ENCODE measurements at places on chromosomes 5 and 9.
A peak's percentile ranks its signal among the peaks of the same experiment; 100 is the strongest.

DNA sequence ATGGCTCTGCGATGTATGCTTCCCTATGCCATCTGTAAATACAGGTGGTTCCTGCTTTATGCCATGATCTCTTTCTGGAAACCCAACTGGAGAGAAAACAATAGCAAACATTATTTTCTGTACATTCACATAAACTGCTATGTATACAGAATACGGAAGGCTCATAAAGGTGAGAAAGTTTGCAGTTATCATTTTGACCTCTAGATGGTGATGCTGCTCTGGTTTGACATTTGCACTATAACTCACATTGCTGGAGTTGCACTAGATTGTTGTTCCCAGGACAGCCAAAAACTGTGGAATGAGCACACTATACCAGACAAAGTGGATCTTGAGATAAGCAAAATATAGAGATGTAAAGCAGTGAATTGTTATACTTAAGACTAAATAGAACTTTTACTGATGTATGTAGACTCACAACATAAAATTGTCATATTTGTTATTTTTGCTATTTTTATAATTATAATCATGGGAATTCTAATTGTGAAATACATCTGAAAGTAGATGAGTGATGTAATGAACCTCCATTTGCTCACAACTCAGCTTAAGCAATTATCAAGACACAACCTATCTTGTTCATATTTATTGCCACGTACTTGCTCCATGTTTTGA, 246.5 kb downstream of the PTPRD start:
- DNase-seq = peak; percentile 11

DNA sequence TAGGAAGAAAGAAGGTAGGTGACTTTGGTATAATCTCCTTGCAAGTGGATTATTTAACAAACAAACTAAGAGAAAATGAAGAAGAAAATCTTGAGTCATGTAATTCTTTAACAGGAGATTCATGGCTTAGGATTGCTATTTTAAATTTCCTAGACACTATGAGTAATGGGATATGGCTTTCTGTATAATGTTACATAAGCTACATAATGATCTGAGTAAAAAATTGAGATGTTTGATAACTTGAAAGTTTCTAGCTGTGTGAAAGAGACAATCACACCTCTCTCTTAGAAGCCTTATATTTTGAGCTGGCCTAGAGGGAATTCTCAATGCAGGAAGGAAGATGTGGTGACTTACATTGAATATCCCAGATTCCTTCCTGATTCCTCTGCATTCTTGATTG, 92.5 kb downstream of the CDH9 start:
- DNase-seq = no peak

DNA sequence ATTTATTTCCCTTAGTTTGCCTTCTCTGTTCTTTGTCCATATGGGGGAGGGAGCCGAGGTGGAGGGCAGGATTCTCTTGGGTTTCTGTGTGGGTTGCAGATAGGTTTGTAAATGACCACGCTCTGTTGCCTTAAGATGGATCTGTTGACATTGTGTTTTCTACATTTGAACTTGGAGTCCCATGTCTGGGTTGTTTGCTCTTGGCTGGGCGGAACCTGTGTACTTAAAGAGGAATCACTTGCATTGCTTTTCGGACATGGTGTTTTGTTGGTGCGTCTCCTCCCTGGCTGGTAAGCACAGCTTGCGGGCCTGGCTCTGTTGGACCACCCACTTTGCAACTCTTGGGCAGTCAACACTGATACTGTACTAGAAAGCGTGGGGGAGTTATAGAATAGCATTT, 45.9 kb downstream of the EHMT1 start:
- no peak for DNase-seq

DNA sequence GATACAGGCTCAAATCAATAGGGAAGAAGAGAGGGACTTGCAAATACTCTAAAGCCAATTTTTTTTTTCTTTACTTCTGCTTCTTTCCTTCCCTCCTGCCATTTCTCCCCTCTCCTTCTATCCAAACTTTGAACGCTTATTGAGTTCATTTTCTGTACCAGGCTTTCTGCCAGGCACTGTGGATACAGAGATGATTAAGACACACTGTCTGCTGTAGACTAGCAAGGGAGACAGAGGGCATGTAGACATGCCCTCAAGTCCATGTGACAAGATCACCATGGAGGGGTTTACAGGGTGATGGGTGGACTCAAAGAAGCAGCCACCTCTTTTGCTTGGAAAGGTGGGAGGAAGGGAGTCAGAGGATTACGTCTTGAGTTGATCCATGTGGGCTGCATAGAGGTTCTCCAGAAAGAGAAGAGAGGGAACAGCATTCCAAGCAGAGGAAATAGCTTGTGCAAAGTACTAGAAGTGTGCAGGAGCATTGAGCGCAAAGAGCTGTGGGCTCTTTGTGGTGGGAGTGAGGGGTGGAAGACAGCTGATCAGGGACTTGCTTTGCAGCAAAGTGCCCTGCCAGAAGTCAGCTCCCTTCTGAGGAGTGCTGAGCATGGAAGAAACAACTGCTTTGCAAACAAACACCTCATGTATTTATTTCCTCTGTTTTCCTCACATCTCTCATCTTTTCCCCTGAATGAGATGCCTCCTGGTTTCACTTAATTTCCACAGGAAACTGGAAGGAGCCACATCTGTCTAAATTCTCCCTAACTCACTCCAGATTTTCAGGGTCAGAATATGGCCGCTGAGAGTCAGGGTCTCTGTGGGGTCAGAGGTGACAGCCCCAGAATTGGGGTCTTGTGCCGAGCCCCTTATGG, 64.4 kb upstream of the COL15A1 start:
- no peak for DNase-seq

GRCh38 chr9:112380825-112381221, 915 bp downstream of the HSDL2 start:
- DNase-seq = no peak

GRCh38 chr5:58760222-58760621, 177.3 kb downstream of the RAB3C start:
- no peak for DNase-seq

GRCh38 chr5:113612060-113612496, 98.6 kb downstream of the YTHDC2 start:
- DNase-seq = peak; percentile 38

- no peak for DNase-seq
These were observed 107.8 kb downstream of the NUDT12 start for GRCh38 chr5:103454770-103455169.

DNA sequence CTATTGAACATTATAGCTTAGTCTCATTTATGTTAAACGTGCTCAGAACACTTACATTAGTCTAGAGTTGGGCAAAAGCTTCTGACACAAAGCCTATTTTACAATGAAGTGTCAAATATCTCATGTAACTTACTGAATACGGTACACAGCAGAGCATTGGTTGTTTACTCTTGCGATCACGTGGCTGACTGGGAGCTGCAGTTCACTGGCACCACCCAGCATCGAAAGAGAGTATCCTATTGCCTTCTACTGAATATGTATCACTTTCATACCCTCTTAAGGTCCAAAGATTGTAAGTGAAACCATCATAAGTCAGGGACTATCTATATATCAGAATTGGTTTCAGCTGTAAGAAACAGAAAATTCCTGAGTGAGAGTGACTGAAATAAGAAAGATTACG, 42.6 kb upstream of the OSMR start:
- no peak for DNase-seq

- DNase-seq = no peak
These were observed 9.3 kb downstream of the PDLIM4 start for GRCh38 chr5:132266836-132267160.

- no peak for DNase-seq
These were observed 151.6 kb downstream of the SIL1 start for GRCh38 chr5:139046551-139046950.

DNA sequence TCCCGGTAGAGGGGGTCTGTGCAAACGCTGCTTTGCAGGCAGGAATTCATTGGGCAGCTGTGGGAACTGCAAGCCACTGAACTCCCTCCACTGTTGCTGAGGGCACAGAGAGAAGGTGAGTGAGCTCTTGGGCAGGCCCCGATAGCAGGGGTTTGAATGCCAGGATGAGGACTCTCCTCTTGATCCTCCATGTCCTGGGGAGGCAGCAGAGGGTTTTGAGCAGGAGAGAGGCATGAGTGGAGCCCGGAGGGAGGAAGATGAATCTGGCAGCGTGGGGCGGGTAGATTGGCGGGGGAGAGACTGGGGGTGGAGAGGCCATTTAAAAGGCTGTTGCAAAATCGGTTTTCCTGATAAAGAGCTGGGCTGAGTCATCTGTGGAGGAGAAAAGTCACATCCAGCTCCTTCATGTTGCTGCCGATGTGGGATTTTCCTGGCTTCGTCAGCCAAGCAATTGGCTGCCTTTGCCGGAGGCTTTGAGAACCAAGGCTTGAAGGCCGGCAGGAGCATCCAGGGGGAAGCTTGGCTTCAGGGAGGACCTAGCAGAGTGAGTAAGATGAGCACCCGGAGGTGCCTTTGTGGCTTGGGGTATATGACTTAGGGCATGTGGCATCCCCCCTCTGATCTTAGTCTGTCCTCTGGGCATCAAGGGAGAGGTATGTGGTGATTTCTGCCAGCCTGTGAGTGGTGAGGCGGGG, at the start of gene SYNPO:
Gene SYNPO (plus strand): TSS at position 350 of the 695 bp plus-strand sequence. CDS start 7,616 bp downstream, outside the sequence.
- no peak for DNase-seq

- no peak for DNase-seq
These were observed 124.8 kb downstream of the FRMD3 start for GRCh38 chr9:83413367-83413766.

DNA sequence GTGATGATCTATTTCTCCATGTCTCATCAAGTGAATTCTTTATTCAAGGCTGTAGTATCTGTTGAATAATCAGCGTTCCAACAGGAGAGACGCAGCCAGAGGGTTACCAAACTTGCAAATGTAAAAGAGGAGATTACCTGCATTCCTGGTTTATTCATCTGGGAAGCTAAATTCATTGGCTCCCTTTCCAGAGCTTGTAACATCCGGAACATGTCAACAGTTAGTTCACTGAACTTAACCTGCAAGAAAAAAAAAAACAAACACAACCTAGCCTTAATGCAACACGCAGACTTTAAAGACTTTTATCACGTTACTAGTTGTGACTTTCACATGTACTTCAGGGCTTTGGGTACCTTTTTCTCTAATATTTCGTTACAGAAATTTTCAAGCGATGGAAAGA, 62.4 kb upstream of the GOLGA1 start:
- DNase-seq = no peak

DNA sequence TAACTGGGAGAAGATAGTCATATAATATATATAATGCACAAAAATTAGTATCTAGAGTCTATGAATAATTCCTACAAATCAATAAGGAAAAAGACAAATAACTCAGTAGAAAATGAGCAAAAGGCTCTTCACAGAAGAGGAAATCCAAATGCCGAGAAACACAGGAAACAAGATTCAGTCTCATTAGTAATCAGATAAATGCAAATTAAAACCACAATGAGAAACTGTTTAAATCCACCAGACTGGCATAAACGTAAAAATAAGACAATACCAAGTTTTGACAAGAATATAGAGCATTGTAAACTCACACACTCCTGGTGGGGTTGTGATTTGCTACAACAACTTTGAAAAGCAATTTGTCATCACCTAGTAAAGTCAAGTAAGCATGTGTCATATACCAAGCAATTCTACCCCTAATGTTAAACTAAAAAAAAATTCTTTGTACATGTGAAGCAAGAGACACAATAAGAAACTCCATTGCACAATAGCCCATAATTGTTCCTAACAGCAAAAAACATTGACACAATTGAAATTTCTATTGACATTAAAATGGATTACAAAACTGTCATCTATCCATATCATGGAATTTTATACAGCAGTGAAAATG, 21.0 kb upstream of the UBLCP1 start:
- DNase-seq = no peak

- no peak for DNase-seq
These were observed 90.3 kb upstream of the ZNF366 start for GRCh38 chr5:72597456-72597948.

DNA sequence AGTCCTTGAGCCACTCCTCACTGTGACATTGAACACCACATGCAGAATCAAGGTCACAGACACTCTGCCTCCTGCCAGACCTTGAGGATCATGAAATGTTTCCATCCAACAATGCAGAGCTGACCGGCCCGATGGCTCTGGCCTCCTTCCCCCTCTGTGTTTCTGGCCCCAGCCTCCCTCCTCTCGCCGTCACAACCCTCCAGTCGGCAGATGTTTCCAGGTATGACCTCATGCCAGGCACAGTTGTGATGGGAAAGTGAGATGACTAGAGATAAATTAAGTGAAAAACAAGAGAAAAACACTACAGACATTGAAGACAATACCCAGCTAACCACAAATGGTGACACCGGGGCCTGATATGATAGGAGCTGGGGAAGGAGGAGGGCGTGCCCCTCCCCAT, 9.8 kb downstream of the NTNG2 start:
- no peak for DNase-seq

DNA sequence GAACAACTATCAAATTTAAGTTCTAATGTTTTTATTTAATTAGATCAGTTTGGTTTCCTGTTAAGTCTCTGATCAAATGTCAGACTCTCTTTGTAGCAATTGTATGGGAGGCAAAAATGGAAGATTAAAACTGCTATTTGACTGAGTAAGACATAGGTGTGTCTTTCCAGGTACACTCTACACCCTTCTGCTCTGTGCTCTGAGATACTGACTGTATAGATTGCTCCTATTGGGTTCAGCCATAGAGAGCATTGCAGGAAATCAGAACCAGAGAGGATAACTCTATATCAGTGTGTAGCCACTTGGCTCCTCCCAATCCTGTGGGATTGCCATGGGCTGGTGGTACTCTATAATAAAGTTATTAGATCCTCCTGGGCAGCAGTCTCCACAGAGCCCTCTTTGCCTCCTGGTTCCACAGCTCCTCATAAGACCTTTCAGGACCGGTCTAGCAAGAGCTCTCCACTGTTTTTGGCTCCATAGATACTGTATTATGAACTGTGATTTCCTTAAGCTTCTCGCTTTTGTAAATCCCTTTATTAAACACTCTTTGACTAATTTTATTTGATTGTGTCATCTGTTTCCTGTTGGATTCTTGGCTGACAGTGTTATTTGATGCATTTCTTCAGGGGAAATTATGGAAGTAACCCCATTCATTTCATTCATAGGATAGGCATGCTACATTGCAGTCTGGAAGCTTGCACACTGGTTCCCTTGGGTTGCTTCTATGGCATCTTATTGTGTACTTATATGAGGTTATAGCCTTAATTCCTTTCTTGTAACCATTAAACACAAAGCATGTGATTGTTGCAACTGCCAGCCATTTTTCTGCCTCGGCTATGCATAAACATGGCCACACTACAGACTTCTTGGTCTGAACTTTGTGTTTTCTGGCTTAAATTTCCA, 115.6 kb downstream of the VCAN start:
- DNase-seq = no peak

- DNase-seq = no peak
These were observed 2.2 kb downstream of the TMED7 start for GRCh38 chr5:115623658-115624057.

- no peak for DNase-seq
These were observed 46.9 kb downstream of the RAB14 start for GRCh38 chr9:121154782-121155181.

- no peak for DNase-seq
These were observed 66.4 kb upstream of the SLC44A1 start for GRCh38 chr9:105178076-105178475.

DNA sequence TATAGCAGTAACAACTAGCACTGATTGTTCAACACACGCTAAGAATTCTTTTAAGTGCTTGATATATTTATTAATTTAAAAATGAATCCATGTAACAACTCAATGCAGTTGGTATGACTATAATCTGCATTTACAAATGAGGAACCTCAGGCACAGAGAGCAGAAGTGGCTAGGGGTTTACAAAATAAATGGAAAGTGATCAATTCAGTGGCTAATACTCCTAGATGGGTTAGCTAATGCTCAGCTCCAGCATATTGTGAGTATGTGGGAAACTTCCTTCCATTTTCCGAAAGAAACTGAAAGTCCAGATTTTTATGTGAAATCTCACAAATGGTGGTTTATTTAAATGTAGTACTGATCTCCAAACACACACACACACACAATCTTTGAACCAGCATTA, 128.0 kb downstream of the RFX3 start:
- DNase-seq = no peak

- no peak for DNase-seq
These were observed 236.9 kb downstream of the SAXO1 start for GRCh38 chr9:18795947-18796671.
